ENCODE measurements at places on chromosomes 2 and 18. TPM values are rescaled to one million over a fixed set of nuclear protein-coding genes. Genes with fewer than 3 reads are reported as not detected.

DNA sequence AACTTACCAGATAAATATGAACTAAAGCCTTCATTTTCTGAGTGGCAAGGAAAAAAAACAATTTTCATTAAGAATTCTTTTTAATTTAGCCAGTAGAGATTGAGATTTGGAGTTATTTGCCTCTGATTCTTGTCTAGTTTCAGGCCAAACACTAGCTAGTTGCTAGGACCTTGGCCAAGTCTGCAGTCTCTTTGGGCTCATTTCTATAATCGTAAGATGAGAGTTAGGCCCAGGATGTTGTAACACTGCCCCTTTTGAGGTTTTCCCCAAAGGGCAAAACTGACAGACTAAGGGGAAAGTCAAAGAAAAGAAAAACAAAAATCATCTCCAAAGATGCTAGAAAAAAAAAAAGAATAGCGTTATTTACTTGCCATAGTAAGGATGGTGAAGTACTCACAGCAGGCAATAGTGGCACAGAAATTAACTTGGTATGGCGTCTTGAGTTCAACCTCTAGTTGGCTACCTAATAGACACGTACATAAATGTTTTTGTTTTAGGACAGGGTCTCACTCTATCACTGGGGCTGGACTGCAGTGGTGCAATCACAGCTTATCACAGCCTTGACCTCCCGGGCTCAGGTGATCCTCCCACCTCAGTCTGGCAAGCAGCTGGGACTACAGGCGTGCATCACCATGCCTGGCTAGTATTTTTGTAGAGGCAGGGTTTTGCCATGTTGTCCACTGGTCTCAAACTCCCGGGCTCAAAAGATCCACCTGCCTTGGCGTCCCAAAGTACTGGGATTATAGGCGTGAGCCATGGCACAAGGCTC, 23.0 kb upstream of the ADAM17 start:
- DNase-seq = no peak

DNA sequence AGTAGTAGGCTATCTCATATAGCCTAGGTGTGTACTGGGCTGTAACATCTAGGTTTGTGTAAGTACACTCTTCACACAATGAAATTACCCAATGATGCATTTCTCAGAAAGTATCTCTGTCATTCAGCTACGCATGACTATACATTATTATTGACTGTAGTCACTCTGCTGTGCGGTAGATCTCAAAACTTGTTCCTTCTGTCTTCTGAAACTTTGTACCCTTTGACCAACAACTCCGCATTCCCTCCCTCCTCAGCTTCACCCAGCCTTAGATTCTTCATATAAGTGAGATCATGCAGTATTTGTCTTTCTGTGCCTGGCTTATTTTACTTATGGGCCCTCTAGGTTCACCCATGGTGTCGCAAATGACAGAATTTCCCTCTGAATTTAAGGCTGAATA, 49.0 kb downstream of the TAF1B start:
- no peak for DNase-seq

DNA sequence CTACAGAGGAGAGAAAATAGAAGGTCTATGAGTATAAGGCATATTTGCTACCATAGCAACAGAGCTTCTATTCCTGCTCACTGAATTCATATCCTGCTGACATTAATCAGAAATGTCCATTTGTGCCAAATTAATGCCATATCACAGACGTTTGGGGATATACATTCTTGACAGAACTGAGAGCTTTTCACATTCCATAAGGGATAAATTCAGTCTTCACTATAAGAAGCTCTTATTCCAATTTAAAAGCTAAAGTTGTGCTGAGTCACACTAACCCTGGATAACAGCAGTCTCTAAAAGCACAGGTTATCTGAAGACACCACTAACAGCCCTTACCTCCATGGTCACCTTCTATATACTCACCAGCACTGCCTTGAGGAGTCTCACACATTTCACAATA, 178.1 kb downstream of the RAB3GAP1 start:
- DNase-seq = peak; percentile 10

GRCh38 chr2:217510771-217511291, 492.0 kb downstream of the TNS1 start:
- peak; percentile 35 for DNase-seq

DNA sequence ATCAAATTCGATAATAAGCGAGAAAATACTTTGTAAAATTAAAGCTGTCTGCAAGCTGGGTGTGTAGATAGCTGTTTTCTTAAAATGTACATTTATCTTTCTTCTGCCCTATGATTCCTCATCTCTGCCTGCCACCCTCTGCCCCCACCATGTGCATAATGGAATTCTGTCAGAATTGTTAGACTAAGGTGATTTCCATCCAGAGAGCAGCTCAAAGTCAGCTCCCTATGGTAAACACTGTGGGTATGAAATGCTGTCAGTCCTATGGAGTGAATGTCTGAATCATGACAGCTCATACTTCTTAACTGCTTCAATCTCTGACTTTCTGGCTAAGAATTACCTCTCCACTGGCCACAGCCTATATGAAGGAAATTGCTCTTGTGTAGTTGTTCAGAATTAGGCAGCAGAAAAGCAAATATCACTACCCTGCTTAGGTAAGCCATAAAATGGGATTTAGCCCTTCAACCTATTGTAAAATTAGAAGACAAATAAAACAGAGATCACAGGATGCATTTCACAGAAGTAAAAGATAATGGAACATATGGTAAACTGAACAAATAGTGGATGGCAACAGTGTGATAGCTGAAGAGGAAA, 137.7 kb downstream of the CD8B2 start:
- no peak for DNase-seq

DNA sequence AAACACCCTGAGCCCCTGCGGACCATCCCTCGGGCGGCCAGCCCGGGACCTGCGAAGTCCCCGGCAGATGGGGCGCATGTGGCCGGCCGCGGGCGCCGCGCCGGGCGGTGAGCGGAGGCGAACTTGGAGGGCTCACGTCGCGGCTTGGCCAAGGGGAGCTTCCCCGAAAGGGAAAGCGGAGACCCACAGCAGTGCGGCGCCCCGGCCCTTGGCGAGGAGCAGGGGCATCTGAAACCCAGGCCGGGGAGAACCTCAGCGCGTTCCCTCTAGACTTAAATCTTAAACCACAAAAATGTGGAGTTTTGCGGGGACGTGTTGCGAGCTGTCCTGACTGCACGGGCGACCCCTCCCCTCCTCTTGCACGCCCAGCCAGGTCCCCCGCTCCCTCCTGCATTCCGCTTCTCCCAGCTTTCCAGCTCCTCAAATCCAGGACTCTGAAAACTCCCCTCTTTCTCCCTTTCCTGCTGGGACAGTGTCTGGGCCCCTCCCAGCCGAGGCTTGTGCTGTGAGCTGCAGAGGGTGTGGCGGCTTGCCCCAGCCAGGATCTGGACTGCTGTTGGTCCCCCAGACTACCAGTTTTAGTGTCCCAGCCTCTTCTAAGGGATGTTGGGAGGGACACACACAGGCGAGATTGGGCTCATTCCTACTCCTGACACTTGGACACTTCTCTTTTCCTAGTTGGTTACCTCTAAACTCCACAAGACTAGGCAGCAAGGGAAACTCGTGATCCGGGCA, 1.3 kb downstream of the FMNL2 start:
- DNase-seq = peak; percentile 34

DNA sequence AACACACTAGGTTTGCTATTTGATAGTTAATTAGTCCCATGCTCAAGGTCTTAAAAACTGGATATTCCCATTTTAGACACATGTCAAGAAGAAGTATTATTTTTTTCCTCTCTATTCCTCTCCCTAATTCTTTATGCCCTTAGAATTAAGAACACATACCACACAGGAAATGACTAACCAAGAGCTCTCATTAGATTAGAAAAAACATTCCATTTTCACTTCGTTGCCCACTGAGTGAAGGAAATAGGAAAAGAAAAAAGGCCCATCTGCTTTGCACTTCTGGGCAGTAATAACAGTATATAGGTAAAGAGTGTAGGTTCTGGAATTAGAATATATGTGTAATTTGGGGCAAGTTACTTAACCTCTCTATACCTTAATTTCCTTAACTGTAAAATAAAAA, 26.9 kb downstream of the ACADL start:
- no peak for DNase-seq

GRCh38 chr2:30733876-30734520, 73.2 kb downstream of the CAPN13 start:
- no peak for DNase-seq

DNA sequence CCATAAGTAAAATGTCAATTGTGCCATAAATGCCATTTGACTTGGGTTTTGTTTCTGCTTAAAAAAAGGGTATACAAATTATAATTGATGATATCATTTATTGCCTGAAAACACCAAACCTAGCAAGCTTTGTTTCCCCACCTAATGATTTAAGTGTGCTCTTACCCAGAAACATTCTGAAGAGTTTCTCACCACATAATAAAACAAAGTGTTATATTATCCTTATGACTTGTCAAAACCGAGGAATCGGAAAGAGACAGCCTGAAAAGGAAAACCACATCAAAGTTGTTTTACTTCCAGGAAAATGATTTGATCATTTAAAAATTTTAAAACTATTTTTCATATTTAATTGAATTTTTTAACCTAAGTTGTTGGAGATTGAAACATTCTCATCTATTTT, 170.5 kb upstream of the SLC39A10 start:
- DNase-seq = no peak

- DNase-seq = no peak
These were observed 23.3 kb downstream of the GLS start for GRCh38 chr2:190903693-190904450.

DNA sequence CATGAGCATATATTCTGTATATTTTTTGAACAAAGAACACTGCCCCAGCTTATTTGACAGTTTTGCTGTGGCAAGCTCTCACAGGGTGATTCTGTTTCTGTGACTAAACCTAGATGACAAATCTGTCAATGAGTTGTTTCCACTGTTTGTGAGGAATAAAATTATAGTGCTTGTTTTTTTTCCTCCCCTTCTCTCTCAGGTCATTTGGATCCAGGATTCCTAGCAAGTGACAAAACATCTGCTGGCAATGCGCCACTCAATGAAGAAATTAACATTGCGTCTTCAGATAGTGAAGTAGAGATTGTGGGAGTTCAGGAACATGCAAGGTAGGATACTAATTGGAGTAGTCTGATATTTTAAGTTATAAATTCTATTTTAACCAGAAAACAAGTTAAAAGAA, 149.3 kb downstream of the HAUS1 start:
- no peak for DNase-seq

DNA sequence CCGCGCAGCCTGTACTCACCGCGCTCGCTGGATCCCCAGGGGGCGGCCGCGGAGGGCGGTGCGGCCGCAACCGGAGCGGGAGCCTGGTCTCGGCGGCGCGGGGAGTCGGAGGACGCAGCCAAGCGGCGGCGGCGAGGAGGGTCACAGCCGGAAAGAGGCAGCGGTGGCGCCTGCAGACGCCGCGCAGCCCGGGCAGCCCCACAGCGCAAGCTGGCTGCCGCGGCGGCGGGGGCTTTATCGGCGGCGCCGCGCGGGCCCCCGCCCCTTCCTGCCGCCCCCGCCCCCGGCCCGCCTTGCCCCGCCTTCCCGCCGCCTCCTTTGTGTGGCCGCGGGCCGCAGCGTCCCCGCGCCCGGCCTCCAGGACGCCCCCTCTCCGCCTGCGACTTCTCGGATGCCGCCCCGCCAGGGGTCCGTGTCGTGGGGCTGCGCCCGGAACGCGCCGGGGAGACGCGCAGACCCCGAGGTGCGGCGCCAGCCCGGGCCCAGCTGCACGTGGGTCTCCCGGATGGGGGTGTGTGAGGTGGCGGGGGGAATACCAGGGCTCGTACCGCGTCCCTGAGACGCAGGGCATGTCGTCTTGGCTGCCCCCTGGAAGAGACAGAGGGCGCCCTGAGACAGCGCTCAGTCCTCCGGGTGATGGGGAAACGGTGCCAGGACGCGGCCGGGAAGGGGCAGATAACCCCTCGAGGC, at the start of gene SERPINE2:
Gene SERPINE2, minus strand, starts transcription at position 207 of the 690 bp plus-strand sequence. CDS start 37,386 bp downstream, outside the sequence.
- peak; percentile 85 for DNase-seq

GRCh38 chr18:46013484-46014189, 46.5 kb upstream of the EPG5 start:
- DNase-seq = no peak

DNA sequence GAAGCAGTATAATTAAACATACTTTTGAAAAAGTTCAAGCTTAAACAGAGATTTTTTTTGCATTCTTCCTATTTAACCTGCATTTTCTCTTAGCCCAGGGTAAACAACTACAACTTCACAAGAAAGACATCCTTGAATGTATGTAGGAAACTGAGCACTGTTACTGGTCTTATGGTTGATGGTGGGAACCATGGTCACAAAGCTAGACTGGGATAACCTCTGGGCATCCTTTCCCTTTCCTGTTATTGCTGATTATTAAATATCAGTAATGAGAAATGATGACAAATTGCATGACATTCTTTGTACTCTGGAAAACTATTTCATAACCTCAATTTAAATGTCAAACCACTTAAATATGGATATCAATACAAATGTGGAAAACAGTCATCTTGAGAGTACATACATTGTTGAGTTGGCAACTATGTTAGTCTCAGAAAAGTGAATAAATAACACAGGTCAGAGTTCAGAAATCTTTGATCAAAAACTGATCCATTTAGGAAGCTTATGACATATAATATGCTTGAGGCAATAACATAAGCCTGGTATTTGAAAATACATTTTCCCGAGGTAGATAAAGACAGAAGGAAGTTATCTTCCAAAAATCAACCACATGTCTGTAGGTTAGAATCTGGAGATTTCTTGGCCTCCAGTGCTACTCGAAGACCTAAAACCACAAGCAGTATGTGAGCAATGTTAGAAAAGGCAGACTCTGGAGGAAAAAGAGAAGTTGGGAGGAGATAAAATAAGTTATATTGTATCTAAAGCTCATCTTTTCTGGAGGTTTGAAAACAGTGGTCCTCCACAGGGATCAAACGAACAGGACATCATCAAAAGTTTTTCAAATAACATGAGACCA, 65.2 kb upstream of the ST8SIA5 start:
- no peak for DNase-seq

GRCh38 chr2:36633470-36634092, 35.6 kb upstream of the FEZ2 start:
- DNase-seq = no peak

DNA sequence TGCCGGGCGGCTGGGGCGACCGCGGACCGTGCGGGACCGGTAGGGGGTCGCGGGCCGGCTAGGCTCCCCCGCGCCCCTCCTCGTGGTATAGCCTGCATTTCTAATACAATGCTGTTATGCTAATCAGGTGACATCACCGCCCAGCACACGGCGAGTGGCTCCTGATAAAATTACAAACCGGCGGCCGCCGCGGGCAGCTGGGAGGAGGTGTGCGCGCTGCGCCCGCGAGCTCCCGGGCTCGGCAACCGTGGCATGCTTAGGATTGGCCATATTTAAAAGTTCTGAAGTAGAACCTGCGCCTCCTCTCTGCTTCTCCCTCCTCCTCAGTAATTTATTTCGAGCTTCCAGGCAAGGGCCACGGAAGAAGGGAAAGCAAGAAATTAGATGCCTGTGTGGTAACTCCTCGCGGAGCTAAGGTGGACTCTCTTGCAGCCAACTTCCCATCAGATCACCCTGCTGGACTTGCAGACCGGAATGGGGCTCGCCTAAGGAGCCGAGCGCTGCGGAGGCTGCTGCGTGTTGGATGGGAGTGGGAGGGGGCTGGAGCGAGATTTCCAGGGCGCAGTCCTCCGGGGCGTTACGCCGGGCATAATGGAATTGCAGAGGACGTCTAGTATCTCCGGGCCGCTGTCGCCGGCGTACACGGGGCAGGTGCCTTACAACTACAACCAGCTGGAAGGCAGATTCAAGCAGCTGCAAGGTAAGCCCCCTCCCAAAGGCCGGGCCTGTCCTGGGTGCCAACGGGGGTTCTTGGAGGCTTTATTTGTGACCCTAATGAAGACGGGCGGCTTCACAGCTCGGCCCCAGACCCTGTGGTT, 102.3 kb downstream of the SPTBN1 start:
- no peak for DNase-seq

LINC00305 gene
- total RNA-seq = not detected

MC2R gene
- under 0.01 TPM for total RNA-seq

APOB gene
- total RNA-seq = 0.41 TPM

UGT1A5 gene
- not detected for total RNA-seq

REG1B gene
- total RNA-seq = not detected

KIAA2012 gene
- total RNA-seq = 0.82 TPM

All from frontal cortex (tissue), 4 donors.